ENCODE measurements at places on chromosomes 6 and 20.

DNA sequence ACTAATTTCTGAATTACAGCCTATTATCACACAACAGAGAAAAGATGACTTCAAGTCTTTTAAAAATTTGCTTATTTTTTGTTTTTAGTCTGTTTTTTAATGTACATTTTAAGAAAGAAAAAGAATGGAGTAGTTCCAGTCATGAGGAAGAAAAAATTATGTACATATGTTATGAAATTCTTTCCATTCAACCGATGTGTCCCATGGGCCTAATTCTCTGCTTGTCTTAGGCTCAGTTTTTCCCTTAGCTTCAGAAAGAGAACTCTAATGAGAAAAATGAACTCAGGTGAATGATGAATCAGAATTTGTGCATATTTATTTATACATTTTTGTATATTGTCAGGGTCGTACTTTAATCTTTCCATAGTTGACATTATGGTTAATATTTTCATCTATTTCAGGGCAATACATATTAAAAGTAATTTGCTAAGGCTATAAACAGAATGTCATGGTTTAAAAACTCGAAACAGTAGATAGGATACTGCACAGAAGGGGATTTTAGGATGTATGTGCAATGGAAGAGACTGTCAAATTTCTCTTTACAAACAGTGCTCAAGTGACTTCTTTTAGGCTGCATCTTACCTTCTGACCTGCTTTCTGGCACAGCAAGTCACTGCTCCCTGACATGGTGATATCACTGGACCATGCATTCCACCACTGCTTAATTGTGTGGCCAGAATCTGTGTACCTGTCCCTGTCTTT, 153.1 kb downstream of the EPHA7 start:
- no peak for DNase-seq

- peak; percentile 16 for DNase-seq
Observed at GRCh38 chr6:156780962-156781853, 4.0 kb downstream of the ARID1B start.

DNA sequence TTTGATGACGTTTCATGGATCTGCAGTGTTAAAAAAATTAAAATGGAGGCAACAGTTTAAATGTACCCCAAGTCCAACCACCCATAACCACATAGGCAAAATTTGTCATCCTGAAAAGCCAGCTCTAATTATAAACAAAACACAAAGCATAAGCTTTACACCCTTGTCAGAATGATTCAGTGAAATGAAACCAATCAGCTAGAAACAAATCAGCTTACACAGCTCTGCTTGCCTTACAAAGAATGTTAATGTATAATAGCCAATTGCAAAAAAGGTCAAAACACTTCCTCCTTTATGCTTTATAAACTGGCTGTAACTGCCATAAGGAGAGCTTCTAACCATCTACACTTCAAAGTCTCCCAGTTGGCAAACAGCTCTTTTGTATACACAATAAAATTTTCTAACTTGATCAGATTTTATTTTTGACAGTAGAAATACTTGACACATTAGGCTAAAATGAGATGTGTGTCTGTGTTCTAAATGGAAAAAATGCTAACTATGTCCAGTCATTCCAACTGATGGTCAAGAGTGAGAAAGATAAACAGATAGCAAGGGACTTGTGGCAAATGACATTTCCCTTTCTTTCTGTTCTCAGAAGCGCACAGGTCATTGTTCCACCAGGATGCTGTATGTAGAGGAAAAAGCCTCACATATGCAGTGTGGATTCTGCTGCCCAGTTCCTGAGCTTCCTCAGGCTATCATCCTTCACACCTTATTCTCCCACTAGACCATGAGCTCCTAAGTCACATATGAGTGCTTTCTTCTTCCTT, 344.3 kb upstream of the ID4 start:
- no peak for DNase-seq

GRCh38 chr6:411402-412145, 20.0 kb downstream of the IRF4 start:
- no peak for DNase-seq

GRCh38 chr6:116393430-116393829, 22.7 kb downstream of the DSE start:
- DNase-seq, result no peak

DNA sequence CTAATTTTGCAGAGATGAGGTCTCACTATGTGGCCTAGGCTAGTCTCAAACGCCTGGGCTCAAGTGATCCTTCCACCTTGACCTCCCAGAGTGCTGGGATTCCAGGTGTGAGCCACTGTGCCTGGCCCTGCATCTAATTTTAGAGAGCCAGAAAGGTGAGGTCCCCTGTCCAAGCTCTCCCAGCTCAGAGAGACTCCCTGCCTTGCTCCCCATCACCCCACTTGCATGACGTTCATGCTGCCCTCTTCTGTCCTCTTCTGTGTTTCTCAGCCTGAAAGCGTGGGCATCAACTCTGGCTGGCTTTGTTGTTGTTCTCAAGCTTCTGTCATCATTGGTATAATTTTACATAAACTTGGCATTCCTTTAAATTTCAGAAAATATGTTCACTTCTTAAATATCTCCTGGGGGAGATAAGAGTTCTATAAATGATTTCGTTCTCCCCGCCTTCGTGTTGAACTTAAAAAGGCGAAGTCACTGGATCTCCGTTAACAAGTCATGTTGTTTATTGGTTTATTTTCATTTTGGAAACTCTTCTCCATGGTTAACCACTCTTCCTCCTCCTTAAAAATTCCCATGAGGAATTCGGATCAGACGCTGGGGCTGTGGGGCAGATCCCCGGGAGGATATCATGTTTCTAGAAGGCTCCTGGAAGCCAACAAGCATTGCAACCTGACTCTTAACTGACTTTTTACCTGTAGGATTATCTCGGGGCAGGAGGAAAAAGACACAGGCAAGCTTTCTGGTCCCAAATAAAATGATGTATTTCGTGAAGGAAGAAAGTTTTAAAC, 13.2 kb upstream of the PARD6B start:
- DNase-seq, result no peak

GRCh38 chr6:19301980-19302379, 535.2 kb upstream of the ID4 start:
- no peak for DNase-seq

- DNase-seq, result peak; percentile 61
Observed at GRCh38 chr6:152952866-152953509, 29.9 kb downstream of the FBXO5 start.

DNA sequence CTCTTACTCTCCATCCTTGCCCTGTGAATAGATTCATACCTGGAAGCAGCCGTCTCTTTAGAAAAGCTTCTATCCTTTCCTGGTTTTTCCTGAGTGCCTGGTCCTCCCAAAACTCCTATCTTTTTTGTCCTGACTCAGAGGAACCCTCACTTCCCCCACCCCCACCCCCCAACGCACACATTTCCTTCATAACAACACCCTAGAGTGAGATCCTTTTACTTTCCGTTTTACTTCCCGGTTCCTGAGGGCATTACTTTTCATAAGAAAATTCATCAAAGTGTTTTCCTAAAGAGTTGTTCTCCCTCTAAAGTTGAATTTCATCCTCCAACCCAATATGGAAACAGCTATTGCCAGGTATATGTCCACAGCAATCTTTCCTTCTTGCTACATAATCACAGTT, 327.0 kb downstream of the NRN1 start:
- DNase-seq, result no peak

DNA sequence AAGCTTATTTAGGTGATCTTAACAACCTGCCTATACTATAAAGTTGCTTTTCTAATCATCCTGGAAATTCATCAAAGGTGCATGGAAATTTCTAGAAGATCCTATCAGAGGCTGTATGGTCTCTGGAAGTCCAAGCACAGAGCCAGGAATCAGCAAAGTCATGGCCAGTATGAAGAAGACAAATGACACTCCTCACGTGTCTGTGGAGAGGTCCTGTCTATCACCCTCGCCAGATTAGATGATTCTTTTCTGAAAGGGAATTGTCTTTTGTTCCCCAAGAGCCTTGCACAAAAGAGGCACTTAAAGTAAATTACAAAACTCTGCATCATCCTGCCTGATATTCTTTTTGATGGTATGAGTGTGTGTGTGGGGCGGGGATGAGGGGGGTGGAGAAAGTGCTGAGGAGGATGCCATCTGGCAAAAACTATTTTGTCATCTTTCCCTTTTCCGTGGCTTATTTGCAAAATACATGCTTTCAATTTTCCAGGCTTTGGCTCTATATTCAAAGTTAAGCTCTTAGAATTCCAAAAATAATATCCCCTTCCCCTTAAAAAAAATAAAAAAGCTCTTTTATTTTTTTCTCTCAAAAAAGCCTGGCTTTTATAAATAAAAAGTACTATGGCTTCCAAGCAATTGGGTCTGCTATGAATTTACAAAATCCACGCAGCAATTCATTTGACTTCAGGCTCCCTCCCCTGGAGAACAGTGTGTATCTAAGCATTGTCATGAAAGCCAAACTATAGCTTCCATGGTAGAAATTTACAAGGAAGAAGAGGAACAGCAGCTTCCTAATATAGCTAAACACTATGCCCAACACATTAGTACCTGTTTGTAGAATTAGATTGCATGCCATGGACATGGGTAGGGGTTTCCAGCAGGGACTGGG, 185.2 kb upstream of the ARG1 start:
- no peak for DNase-seq

GRCh38 chr6:3482869-3483268, 26.0 kb upstream of the SLC22A23 start:
- DNase-seq, result no peak

DNA sequence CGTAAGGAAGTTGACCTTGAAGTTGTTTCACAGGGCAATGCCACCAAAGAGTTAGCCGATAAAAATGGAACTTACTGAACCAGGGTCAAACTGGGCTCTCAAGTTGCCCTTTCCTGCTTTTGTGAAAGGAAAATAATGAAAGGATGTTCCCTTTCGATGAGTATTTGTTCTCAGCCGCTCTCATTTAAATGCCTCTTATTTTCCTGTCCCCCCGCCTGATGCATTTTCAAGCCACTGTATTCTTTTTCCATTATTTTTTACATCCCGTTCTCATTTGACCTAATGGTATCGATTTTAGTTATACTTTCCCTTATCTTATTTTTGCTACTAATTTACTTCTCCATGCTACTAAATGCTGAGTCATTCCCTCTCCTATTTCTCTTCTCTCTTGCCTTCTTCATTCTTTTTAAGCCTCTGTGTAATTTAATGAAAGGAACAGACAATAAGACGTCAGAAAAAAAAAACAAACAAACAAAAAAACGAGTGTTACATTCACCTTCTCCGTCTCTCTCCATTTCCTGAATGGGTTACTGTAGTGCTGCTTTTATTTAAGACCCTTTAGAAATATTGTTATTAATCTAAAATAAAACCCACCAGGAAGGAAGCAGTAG, 655 bp upstream of the NDUFAF4 start:
- DNase-seq, result peak; percentile 57

DNA sequence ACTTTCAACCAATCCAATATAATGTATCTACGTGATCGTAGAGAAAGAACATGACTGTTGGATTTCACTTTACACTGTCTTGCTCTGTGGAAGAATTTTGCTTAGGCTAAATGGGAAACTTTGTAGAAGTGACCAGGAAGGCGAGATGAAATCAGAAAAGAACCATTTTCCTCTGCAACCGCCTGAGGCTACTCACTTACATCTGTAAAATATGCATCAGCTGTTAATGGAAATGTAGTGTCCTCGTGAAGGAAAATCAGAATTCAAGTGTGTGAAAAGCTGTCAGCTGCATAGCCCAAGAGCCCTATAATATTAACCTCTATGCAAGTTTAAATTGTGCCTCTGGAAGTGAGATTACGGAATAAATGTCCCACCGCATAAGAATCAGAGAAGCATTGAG, 277.9 kb downstream of the C6orf118 start:
- no peak for DNase-seq

DNA sequence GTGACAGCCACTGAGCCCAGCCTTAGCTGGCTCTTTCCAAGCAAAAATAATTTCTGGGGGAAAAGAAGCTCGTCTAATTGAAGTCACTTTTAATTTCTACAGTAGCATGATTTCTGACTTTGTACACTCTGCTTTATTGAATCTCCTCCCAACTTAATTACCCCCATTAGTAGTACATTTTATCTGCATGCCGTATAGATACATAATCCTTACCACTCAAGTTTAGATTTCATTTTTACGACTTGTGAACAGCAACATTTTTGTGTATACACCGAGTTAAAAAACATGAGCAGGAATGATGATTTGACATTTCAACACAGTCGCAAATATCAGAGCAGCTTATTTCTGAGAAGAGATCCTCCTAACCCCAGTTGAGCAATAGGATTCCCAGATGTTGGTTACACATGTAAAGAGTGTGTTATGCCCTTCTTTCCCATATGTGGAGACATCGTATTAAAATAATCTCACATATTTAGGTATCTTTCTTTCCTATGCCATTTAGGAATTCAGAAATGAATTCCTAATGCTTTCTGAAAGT, 127.3 kb upstream of the MTHFD1L start:
- DNase-seq, result no peak

GRCh38 chr6:43978473-43979346, 148.5 kb downstream of the MRPL14 start:
- DNase-seq, result no peak

DNA sequence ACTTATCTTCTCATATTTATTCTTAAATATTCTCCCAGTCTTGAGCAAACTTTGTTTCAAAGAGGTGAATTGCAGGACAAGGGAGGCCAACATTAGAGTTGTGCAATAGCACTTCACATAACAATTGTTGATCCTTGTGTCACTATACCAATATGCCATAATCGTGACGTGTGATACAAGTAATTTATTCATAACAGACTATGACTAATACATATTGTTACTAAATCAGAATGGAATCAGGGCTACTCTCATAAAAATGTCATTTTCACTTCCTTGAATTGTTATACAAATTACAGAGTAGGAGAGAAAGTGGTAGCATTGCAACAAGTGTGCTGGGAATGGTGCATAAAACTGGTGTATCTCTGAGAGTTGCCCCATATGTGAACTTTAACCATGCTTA, 37.2 kb upstream of the PLCB1 start:
- no peak for DNase-seq

DNA sequence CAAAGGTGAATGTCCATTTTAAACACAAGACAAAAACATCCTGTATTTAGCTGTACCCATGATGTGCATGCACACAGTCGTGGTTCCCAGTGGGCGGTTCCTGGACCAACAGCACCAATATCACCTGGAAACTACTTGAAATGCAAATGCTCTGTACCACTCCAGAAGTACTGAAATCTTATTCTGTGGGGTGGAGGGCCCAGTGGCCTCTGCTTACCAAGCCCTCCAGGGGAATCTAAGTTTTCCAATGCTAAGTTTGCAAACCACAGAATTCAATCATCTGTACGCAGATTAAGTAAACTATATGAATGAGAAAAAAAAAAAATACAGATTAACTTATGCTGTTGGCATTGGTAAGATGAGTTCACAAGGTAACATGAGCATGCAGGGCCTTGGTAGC, 14.1 kb downstream of the TRMT6 start:
- no peak for DNase-seq

GRCh38 chr6:99184696-99185095, 164.8 kb downstream of the FAXC start:
- no peak for DNase-seq

- no peak for DNase-seq
Observed at GRCh38 chr6:29610540-29610939, 22.4 kb downstream of the GABBR1 start.

GRCh38 chr6:160218810-160219209, 39.8 kb downstream of the SLC22A2 start:
- DNase-seq, result no peak

GRCh38 chr6:157982102-157982562, 469 bp downstream of the SYNJ2 start:
- DNase-seq, result peak; percentile 70
